ENCODE measurements at places on chromosomes 3 and 15. TPM values are rescaled to one million over a fixed set of nuclear protein-coding genes. Genes with fewer than 3 reads are reported as not detected.

DNA sequence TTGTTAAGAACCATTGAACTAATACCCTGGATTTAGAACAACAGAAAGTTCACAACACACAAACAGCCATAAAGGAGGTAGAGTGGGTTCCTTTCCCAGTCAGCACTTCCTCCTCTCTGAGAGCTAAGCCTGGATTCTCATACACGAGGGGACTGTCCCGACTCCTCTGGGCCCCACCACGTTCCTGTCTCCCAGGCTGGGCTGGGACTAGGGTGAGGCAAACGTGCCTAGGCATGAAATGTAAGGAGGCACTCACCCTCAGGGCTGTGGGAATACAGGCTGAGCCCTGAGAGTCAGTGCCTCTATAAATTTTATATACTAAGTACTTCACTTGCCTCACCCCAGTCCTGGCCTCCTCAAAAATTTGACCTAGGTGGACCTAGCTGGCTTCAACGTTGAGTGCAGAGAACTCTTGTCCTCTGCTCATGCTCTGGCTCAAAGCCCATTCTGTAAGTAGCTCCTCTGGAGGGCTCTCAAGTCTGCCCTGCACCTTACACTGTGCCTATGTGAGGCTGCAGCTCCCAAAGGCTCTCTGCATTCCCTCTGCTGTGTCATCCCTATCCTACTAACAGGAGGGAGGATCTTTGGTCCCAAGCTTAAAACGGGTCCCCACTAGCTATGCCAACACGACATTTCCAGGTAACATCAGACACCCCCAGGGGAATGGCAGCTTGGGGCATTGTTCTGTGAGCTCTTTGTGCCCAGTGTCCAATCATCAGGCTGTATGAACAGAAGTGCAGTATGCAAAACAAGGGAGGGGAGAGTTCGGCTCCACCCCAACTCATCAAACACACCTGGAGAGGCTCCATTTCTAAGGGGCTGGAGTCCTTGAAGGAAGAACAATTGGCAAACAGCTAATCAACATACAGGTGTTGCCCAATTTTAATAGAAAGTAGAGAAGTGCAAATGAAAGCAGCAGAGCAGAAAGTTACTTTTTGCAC lies 233.2 kb downstream of the RPLP1 start:
- no peaks in the 10 kb centered on the region for H3K4me1 ChIP-seq
- H3K36me3 ChIP-seq, result no peaks in the 10 kb centered on the region
- H3K27me3 ChIP-seq, result no peaks in the 10 kb centered on the region
- H3K27ac ChIP-seq, result no peak overlapping the region
- no peak for DNase-seq

DNA sequence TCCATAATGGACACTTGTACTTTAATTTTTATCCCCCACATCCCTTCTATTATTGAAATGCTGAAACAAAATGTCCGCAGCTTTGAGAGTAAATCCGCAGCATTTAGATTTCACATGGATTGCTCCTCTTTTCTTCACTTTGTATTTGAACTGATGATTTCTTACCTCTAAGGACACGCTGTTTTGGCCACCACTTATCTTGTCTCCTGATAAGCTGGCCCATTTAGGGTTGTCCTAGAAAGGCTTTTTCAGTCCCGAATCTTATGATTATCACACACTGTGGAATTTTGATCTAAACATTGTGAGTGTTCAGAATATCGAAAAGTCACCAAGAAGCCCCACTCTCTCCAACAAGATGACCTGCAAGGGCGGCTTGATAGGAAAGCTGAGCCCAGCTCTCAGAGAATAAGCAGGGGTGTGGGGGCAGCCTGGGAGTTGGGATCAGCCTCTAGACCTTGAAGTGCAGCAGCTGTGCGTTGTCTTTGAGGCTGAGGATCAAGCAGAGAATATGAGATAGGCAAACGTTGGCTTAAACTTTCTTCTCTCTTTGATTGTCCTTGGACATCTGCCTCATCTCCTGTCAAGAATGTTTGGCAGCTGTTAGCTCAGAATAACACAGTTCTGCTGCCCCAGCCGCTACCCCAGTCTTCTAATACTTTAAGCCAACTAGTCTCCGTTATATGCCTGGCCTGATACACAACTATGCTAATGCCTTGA lies 399.7 kb upstream of the NR2F2 start:
- H3K4me1 ChIP-seq, result no peaks in the 10 kb centered on the region
- no peak overlapping the region for H3K27ac ChIP-seq
- no peak for DNase-seq
- no peaks in the 10 kb centered on the region for H3K27me3 ChIP-seq
- H3K36me3 ChIP-seq, result no peaks in the 10 kb centered on the region
- no peak overlapping the region for H3K4me3 ChIP-seq

- no peak overlapping the region for H3K4me3 ChIP-seq
- no peaks in the 10 kb centered on the region for H3K36me3 ChIP-seq
- H3K27ac ChIP-seq, result no peak overlapping the region
- no peak for DNase-seq
- no peaks in the 10 kb centered on the region for H3K27me3 ChIP-seq
Observed at GRCh38 chr15:42104095-42104891, 9.9 kb upstream of the PLA2G4D start.

GRCh38 chr3:102038477-102039142 lies 189.3 kb downstream of the NFKBIZ start:
- no peak for DNase-seq
- H3K36me3 ChIP-seq, result no peaks in the 10 kb centered on the region
- no peak overlapping the region for H3K4me3 ChIP-seq

GRCh38 chr15:67208396-67208795 lies 46.1 kb downstream of the AAGAB start:
- no peaks in the 10 kb centered on the region for H3K27me3 ChIP-seq
- H3K4me3 ChIP-seq, result no peak overlapping the region
- H3K36me3 ChIP-seq, result no peaks in the 10 kb centered on the region
- peak overlapping the region; percentile 33 for H3K27ac ChIP-seq

GRCh38 chr3:14474363-14475081 lies 65.6 kb downstream of the GRIP2 start:
- H3K4me1 ChIP-seq, result peaks cover 20% of the 10 kb centered on the region
- peak overlapping the region; percentile 86 for H3K27ac ChIP-seq
- H3K27me3 ChIP-seq, result no peaks in the 10 kb centered on the region
- no peak for DNase-seq
- no peak overlapping the region for H3K4me3 ChIP-seq
- H3K36me3 ChIP-seq, result no peaks in the 10 kb centered on the region

DNA sequence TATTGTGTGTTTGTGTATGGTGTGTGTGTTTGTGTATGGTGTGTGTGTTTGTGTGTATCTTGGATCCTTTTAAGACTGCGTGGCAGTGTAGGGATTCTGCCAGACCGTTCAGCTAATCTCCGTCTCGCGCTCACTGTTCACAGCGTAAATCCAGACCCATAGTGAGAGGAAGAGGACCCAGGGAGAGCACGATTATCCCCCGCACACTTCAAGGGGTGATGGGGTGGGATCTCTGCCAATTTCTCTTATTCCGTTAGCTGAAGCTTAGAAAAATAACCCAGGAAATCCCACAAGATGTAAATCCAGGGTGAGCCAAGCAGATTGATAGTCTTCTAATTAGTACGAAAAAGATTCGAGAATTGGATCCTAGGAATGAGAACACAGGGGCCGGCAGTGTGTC lies 381.2 kb downstream of the GABRG3 start:
- DNase-seq, result no peak
- H3K27me3 ChIP-seq, result no peaks in the 10 kb centered on the region
- no peaks in the 10 kb centered on the region for H3K36me3 ChIP-seq
- H3K27ac ChIP-seq, result no peak overlapping the region
- no peak overlapping the region for H3K4me3 ChIP-seq

DNA sequence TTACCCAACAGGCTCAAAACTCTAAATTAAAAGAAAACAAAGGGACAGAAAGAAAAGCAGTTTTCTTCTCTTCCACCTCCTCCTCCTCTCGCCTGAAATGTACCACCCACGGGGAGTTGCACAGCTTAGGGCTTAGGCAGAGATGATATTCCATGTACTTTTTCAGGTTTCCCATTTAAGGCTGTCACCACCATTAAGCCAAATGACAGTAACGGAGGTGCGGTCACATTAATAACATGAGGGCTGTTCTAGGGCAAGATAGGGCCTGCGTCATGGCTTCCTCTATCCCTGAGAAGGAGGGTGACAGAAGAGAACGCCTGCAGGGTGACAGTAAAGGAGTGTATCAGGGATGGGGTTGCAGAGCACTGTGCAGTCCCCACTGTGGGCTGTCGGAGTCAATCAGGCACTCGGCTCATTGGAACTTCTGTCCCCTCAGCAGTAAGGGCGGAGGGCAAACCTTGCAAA lies 51.7 kb upstream of the TJP1 start:
- no peaks in the 10 kb centered on the region for H3K27me3 ChIP-seq
- H3K36me3 ChIP-seq, result no peaks in the 10 kb centered on the region
- no peak overlapping the region for H3K4me3 ChIP-seq
- no peak for DNase-seq

- H3K4me1 ChIP-seq, result no peaks in the 10 kb centered on the region
- H3K27ac ChIP-seq, result no peak overlapping the region
- no peak for DNase-seq
- no peak overlapping the region for H3K4me3 ChIP-seq
- H3K27me3 ChIP-seq, result no peaks in the 10 kb centered on the region
Observed at GRCh38 chr15:41630616-41631217, 29.5 kb upstream of the MGA start.

DNA sequence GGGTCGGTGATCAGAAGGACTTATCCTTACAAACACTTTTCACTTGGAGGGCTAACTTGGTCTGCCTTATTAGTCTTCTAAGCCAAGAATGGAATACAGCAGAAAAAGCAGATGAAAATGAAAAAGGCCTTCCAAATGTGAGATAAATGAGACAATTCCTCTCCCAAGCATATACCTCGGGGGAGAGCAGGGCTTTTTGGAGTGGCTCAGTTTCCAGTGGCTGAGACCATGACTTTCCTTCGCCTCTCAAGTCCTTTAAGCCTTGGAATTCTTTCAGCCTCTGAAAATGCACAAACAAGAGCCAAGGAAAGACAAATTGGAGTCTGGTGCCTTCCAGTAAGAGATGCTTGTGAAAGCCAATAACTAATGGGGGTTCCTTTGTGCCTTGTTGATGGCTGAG lies 130.9 kb downstream of the DTWD1 start:
- no peak for DNase-seq
- no peaks in the 10 kb centered on the region for H3K36me3 ChIP-seq
- H3K27ac ChIP-seq, result no peak overlapping the region
- H3K4me1 ChIP-seq, result no peaks in the 10 kb centered on the region
- H3K27me3 ChIP-seq, result no peaks in the 10 kb centered on the region

- H3K36me3 ChIP-seq, result no peaks in the 10 kb centered on the region
- H3K27ac ChIP-seq, result no peak overlapping the region
- H3K27me3 ChIP-seq, result no peaks in the 10 kb centered on the region
- DNase-seq, result no peak
- no peaks in the 10 kb centered on the region for H3K4me1 ChIP-seq
- no peak overlapping the region for H3K4me3 ChIP-seq
Observed at GRCh38 chr3:44903751-44904150, 29.3 kb downstream of the TGM4 start.

DNA sequence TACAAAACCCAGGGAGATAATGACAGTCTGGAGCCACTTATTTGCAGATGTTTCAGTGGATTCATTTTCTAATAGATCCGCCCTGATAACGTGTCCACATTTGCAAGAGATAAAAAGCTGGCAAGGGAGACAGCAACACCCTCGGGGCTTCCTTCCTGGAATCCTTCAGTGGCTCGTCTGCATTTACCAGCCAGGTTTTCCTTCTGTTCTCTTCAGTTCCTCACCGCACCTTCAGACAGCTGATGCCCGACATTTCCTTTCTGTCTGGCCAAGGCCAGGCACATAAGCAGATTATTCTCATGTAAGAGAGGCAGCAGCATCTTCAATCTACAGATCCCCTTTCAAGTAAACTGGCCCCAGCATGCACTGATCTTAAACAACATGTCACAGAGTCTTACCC lies 56.2 kb upstream of the SPATA12 start:
- no peak overlapping the region for H3K4me3 ChIP-seq
- no peaks in the 10 kb centered on the region for H3K4me1 ChIP-seq
- H3K27me3 ChIP-seq, result no peaks in the 10 kb centered on the region
- H3K27ac ChIP-seq, result no peak overlapping the region

GRCh38 chr3:6542795-6543194 lies 318.1 kb upstream of the GRM7 start:
- no peak overlapping the region for H3K27ac ChIP-seq
- H3K36me3 ChIP-seq, result no peaks in the 10 kb centered on the region
- no peak overlapping the region for H3K4me3 ChIP-seq

GRCh38 chr15:42218953-42219592 lies 11.0 kb upstream of the VPS39 start:
- no peak for DNase-seq
- no peak overlapping the region for H3K4me3 ChIP-seq
- H3K27me3 ChIP-seq, result no peaks in the 10 kb centered on the region
- H3K4me1 ChIP-seq, result no peaks in the 10 kb centered on the region
- no peaks in the 10 kb centered on the region for H3K36me3 ChIP-seq
- no peak overlapping the region for H3K27ac ChIP-seq

- H3K4me1 ChIP-seq, result no peaks in the 10 kb centered on the region
- H3K27me3 ChIP-seq, result no peaks in the 10 kb centered on the region
- no peak overlapping the region for H3K4me3 ChIP-seq
- DNase-seq, result no peak
Observed at GRCh38 chr15:29337156-29337959, 67.7 kb upstream of the NSMCE3 start.

MESP2 gene
- total RNA-seq, result not detected

ROPN1 gene
- not detected for total RNA-seq

RARRES1 gene
- 40.5 TPM for total RNA-seq

PARP15 gene
- under 0.01 TPM for total RNA-seq

DUOX1 gene
- 0.24 TPM for total RNA-seq

SRGAP3 gene
- total RNA-seq, result 2.4 TPM

KLHDC8B gene
- 7.7 TPM for total RNA-seq

Data from uterus (tissue), 4 donors.